ENCODE measurements at places on chromosomes 11 and 22.

- no peak for DNase-seq
Measured at GRCh38 chr22:48746789-48747425, 1080.8 kb downstream of the BRD1 start.

DNA sequence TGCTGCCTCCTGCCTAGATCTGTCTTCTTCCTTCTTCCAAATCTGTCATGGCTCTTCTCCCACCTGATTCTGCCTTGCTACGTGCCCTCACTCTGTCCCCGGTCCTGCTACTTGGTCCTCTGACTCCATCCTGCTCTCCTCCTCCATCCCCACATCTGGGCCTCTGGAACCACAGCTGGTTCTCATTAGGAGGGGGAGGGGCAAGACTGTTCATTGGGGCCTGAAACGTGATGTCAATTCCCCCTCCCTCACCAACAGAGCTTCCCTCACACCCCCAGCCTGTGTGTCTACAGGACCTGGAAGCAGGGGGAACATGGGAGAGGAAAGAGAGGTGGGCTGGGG, 9.1 kb downstream of the DCHS1 start:
- no peak for DNase-seq

GRCh38 chr11:123454060-123454651, 24.1 kb downstream of the GRAMD1B start:
- no peak for DNase-seq

GRCh38 chr11:107078375-107078774, 60.1 kb upstream of the GUCY1A2 start:
- no peak for DNase-seq

DNA sequence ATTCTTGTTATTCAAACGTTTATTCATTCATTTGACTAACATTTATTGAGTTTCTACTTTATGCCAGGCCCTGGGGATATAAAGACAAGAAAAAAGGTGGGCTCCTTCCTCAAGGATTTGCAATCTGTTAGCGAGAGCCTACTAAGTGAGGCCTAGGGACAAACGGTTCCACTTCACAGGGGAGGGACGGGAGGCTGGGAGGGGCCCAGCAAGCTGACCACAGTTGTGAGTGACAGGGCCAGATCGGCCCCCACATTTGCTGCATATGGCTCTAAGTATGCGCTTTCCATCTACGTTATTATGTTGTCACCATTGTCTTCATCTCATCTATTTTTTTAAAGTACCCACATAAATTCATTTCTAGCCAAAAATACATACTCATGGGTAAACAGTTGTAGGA, 271.1 kb downstream of the BUD13 start:
- DNase-seq, result no peak

All from CD8-positive, alpha-beta T cell (primary cell).